ENCODE measurements at places on chromosomes 5 and 9. TPM values are rescaled to one million over a fixed set of nuclear protein-coding genes. Genes with fewer than 3 reads are reported as not detected.
A peak's percentile ranks its signal among the peaks of the same experiment; 100 is the strongest.

Gene MZB1
- 29.1 TPM for total RNA-seq

DNA sequence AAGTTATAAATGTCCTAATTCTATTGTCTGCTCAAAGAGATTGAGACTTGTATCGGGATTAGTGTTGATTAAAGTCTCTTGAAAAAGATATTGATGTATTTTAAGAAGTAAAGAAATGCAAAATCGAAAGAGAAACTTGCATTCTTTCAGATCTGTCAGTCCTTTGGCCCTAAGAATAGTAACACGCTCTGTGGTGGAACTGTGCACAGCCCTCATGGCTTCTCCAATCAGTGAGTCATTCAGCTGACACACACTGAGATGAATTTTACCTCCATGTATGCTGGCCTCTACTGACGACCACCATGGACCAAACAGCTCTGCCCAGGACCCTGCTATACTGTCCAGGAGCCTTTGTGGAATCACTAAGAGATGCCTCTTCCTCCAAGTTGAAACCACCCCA, 232.4 kb downstream of the ESM1 start:
- DNase-seq: peak; percentile 81

Gene ANKRD34B
- not detected for total RNA-seq

Gene RNF208
- total RNA-seq: 15.2 TPM

- DNase-seq: no peak
These were observed 55.7 kb downstream of the LIFR start for GRCh38 chr5:38500573-38501260.

DNA sequence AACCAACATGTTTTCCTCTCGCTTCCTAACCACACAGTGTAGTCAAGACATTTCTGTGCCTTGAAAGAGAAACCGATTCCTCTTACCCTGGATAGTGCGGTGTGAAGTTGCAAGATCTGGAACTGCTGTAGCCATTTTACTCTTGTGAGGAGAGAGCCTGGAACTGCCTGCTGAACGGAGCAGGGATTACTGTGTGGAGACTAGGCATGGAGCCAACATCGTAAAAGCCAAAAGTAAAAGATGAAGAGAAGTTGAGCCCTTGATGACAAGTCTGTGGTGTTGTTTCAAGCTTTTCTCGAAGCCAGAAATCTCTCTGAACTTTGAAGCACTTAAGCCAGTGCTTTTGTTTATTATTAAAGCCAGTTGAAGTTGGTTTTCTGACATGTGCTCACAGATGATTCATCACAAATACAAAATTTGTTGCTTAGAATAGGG, 110.1 kb upstream of the GRIN3A start:
- DNase-seq: no peak

GRCh38 chr9:114371973-114372917, 15.5 kb downstream of the AKNA start:
- DNase-seq: peak; percentile 88

DNA sequence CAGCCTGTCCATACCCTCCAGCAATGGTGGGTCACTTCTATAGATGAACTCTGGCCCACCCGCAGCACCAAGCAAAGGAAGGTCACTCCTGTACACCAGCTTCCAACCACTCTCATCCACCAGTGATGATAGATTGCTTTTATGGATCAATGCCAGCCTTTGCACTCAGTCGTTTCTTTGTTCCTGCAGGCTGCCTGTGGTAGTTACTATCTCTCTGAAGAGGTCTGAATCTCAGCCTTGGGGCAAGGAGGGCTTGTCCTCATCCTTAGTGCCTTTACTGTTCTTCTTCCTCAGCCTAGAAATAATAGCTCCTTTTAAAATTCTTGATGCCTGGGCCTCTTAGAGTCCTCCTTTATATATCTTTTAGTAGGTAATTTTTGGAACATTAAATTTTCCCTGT, 100.8 kb downstream of the TMC1 start:
- DNase-seq: peak; percentile 38

- peak; percentile 56 for DNase-seq
These were observed 1.9 kb upstream of the NKD2 start for GRCh38 chr5:1006656-1007071.

DNA sequence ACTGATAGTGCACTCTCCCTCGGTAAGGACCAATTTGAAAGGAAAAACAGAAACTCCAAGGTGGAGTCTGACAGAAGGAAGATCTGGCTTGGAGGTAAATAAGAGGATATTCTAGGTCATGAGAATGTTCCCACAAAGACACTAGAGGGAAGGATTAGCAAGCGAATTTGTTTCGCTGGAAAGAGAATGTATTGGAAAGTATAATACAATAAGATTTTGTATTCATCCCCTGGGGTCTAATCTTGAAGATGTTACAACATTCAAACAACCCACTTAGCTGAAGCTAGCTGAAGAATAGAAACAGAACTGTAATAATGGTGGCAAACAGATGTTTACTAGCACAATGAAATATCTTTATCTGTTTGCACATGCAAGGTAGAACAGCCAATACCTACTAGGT, 158.7 kb downstream of the GNAQ start:
- no peak for DNase-seq

DNA sequence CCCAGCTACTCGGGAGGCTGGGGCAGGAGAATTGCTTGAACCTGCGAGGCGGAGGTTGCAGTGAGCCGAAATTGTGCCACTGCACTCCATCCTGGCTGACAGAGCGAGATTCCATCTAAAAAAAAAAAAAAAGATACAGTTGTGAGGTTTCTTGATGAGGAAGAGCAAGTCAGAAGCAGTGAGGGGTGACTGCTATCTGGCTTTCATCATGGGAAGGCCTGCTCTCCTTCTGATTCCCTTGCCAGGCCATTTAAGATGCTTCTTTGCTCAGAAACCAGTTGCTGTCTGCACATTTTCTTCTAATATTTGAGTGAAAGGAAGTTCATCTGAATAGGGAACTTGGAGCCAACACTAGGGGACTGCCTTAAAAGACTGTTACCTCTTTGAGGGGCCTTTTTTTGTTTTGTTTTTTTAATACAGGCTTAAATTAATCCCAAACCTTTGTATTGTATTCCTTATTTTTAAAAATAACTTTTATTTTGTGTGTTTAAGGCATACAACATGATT, 201.9 kb downstream of the ARHGAP26 start:
- no peak for DNase-seq

Gene AK8
- total RNA-seq: not detected

DNA sequence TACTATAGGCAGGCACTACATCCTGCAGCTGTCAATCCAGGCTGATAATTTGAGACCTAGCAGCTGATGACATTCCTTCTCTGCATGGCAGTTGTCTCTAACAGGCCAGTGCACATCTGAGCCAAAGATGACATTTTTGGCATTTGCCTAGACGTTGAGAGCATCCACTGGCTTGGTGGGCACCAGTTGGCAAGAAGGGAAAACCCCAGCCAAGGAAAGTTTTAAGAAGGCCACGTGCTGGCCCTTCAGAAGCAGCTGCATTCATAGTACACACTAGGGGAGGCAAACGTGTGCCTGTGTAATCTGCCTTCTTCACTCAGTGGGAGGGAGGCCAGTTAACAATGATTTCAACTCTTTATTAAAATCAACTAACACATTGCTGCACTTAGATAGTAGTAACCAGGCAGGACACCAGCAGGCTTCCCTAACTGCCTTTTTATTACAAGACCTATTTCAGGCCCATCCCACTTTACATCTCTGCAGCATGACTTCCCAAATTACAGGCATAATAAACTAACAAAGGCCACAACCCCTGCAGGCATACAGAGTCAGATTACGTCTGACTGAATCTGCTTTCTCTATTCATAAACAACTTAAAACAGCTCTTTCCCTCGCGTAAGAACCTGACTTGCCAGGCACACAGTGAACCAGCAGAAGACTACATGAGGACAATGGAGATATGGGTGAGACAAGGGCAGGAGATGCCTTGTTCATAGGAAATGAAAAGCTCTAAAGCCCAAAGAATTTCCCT, 576.3 kb downstream of the PDE4D start:
- DNase-seq: no peak

DNA sequence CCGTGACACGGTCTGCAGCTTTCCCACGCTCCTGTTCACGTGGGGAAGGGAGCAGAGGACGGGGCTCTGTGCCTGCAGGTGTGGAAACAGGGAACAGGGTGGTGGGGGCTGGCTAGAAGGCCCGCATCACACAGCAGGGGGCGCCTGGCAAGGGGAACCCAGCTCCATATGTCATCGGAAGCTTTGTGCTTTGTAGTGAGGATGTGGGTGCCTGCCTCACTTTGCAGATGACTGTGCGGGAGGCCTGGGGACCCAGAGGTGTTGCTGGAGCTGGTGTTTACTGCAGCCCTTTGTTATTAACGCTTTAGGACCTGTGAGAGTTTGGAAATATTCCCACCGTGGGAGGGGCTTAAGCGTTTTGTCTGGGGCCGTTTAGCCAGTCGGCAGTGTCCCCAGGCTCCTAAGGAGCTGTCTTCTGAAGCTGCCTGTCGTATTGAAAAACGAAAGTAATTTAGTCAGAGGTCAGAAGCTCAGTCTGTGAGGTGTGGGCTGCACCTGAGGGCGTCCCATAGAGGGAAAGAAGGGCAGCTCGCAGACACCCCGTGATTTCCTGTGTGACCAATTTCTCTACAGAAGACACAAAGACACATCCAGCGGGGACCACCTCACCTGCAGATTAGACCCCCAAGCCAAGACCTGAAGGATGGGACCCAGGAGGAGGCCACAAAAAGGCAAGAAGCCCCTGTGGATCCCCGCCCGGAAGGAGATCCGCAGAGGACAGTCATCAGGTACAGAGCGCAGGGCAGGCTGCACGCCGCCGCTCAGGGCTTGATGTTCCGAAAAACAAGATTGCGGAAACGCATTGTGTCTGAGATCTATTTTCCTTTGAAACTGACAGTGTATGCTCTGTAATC, 9.1 kb downstream of the MAN1B1 start:
- peak; percentile 96 for DNase-seq

GRCh38 chr5:137394380-137394779, 104.7 kb downstream of the SPOCK1 start:
- no peak for DNase-seq

Gene PCAT7
- total RNA-seq: not detected

GRCh38 chr9:79574781-79575180, 3.0 kb downstream of the TLE4 start:
- DNase-seq: no peak

- DNase-seq: no peak
These were observed 10.4 kb upstream of the CRB2 start for GRCh38 chr9:123345567-123345955.

GRCh38 chr5:107474716-107475489, 195.8 kb downstream of the EFNA5 start:
- DNase-seq: no peak

DNA sequence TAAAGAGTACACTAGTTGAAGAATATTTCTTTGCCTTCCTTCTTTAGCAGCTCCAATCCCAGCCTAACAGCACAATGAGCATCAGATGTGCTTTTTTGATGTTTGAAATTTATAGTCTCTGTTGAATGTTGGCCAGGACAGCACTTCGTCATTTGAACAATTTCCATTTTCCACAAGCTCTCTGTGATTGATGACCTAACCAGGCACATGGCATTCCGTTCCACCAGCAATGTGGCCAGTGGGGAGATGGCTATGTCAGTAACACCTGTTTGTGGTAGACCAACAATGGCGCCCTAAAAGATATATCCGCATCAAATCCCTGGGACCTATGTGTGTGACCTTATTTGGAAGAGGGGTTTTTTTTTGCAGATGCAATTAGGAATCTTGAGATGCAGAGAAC, 66.8 kb downstream of the PALM2AKAP2 start:
- peak; percentile 23 for DNase-seq

DNA sequence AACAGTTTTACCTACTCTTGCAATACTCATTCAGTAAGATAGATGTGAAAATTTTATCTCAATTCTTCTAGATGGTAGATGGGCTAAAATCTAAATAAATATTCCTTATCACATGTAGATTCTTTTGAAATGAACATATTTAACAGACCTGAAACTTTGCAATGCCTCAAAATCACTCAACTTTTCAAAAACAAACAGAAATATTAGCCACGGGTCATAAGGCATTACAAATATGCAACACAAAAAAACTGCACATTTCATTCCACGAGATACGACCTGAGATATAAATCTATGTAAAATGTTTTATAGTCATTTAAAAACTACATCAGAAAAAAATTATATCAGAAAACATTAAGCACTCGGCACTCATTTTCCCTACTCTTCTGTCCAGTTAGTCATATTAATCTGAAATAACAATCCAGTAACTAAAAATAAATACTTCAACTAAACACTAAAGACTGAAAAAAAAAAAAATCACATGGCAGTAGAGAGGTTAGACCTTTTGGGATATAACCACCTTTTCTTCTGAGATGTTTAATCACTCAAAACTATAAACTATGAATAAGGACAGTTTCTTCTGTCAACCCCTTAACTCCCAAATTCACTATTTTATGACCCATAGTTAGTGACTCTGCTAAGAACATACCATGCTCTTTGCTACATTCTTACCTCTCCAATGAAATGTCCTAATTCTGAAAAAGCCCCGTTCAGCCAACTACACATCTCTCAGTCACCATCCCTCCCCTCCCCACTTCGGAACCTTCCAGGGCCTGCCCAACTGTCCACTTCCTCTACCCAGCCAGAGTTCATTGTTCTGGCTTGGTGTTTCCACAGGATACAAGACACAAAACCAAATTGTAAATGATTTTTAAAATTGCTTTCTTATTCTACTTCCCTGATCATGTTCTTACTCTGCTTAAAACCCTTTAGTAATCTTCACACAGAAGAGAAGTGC, 6.4 kb downstream of the HOMER1 start:
- no peak for DNase-seq

Gene PCDHB13
- total RNA-seq: not detected

Gene NME5
- not detected for total RNA-seq

All from activated CD4-positive, alpha-beta T cell treated with anti-CD3 and anti-CD28 coated beads, Interleukin-2, amount 10 ng/mL, durations not matched to agents 24 days and 14 days (primary cell).